ENCODE measurements at places on chromosomes 13 and 19. TPM values are rescaled to one million over a fixed set of nuclear protein-coding genes. Genes with fewer than 3 reads are reported as not detected.

- DNase-seq = no peak
Measured at GRCh38 chr13:71587817-71588216, 279.2 kb downstream of the DACH1 start.

- no peak for DNase-seq
Measured at GRCh38 chr13:32497589-32497988, 41.0 kb downstream of the N4BP2L2 start.

- no peak for DNase-seq
Measured at GRCh38 chr19:18119013-18119716, 21.6 kb downstream of the MAST3 start.

GRCh38 chr13:109989686-109990085 is 203.3 kb upstream of the IRS2 start:
- DNase-seq = no peak

- no peak for DNase-seq
Measured at GRCh38 chr19:19027228-19027627, 6.1 kb downstream of the SUGP2 start.

DNA sequence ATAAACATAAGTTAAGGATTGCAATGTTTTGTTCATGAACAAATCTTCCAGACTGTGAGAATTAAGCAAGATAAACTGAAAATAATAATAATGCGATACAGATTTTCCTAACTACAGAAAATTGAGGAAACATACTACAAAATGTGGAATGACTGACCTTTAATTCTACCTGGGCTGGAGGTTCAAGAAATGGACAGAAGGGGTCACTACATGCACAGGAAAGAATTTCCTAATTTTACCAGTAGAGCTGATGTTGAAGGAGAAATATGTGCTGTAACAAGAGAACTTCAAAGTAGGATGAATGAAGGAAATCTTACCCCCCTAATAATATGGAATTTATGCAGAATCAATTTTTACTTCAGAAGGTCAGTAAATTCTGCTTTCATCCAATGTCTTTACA is 62.3 kb downstream of the ZNF627 start:
- DNase-seq = no peak

GRCh38 chr19:4981681-4981958 is 12.7 kb downstream of the KDM4B start:
- DNase-seq = no peak

DNA sequence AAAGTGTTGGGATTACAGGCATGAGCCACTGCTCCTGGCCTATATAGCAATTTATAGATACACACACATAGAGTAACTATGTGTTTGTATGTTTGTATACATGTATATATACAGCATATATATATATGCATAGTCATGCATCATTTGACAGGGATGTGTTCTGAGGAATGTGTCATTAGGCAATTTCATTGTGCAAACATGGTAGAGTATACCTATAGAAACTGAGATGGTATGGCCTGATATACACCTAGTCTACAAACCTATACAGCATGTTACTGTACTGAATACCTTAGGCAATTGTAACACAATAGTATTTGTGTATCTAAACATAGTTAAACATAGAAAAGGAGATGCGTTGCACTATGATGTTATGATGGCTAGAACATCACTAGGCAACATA is 53.0 kb upstream of the PCCA start:
- no peak for DNase-seq

DNA sequence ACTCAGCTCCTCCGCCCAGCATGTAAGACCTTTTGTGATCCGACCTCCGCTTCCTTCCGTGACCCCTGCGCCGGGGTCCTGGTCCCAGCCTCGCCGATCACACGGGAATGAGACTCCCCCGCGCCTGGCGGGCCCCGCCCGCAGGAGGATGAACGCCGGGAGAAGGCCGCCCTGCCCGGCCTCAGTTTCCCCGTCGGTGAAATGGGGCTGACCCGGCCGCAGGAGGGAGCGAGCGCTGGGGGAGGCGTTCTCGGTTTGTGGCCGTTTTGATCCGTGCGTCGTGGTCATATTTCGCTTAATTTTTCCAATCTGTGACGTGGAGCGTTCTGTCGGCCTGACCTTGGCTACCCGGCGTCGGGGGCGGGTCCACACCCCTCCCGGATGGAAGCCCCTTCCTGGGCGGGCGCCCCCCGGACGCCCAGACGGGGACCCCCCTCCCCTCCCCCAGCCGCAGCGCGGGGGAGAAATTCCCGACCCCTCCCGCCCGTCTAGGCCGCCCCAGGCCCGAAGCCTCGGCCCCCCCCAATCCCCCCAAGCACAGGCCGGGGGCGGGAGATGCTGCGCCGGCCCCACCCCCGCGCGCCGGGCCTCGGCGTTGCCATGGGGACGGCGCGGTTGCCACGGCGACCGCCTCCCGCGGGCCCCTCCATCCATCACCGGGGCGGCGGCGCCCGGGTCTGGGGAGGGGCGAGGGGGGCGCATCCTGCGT is 11.1 kb downstream of the PALM start:
- DNase-seq = no peak

DNA sequence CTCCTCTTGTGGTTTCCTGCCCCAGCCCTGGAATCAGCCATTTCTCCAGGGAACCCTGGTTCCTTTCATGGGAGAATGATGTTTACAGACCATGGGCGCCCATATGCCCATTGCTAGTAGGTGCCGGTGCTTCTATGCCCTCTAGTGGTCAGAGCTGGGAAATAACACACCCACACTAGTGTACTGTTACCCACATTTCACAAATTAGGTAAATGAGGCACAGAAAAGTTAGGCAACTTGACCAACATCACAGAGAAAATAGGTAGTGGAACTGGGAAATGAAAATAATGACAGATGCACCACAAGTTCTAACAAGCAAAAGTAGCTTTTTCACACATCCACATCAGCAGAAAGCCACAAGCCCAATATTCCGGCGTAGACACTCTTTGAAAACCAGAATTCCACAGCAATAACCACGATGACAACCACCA is 1.3 kb upstream of the CEACAM3 start:
- no peak for DNase-seq

- no peak for DNase-seq
Measured at GRCh38 chr13:39100996-39101738, 62.9 kb downstream of the NHLRC3 start.

- DNase-seq = no peak
Measured at GRCh38 chr13:76762721-76763120, 123.5 kb downstream of the KCTD12 start.

DNA sequence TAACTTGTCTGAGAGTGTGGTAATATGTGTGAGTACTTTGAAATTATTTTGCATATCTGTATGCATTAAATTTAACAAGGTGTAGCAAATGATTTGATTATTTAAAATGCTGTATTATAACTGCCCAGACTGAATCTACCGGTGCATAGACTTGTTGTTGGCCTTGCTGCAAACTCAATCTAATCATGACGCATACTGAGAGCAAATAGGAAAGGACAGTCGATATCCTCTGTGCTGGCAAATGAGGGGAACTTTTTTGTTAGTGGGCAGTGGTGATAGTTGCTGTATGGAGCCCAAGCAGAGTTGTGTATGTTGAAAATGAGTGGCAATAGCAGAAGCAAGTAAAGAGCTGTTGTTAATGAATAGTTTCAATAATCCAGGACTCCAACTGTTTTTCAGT is 127.4 kb downstream of the LMO7 start:
- DNase-seq = no peak

DNA sequence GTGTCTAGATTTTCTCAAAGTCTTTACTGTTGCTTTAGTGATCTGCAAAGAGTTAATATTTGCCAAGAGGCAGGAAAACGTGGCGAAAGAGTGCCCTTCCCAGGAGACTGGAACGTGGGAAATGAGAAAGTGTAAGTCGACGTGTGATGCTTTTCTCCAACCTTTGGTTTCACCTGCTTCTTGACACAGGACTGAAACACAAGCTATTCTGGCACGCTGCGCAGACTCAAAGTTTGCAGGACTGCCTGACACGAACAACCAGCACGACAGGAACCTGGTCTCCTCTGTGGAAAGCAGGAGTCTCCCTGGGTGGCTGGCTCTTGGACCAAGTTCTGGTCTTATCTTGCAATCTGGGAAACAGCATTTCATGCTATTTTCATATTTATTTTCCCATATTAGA is 28.6 kb downstream of the RFXAP start:
- no peak for DNase-seq

- DNase-seq = no peak
Measured at GRCh38 chr19:29918891-29919290, 23.1 kb upstream of the URI1 start.

- no peak for DNase-seq
Measured at GRCh38 chr13:62139597-62139996, 723.9 kb upstream of the PCDH20 start.

- DNase-seq = no peak
Measured at GRCh38 chr19:28881616-28882015, 331.3 kb downstream of the UQCRFS1 start.

- DNase-seq = no peak
Measured at GRCh38 chr19:2353159-2353886, 6.7 kb upstream of the TMPRSS9 start.

- DNase-seq = no peak
Measured at GRCh38 chr19:23996549-23996948, 81.9 kb downstream of the ZNF726 start.

DNA sequence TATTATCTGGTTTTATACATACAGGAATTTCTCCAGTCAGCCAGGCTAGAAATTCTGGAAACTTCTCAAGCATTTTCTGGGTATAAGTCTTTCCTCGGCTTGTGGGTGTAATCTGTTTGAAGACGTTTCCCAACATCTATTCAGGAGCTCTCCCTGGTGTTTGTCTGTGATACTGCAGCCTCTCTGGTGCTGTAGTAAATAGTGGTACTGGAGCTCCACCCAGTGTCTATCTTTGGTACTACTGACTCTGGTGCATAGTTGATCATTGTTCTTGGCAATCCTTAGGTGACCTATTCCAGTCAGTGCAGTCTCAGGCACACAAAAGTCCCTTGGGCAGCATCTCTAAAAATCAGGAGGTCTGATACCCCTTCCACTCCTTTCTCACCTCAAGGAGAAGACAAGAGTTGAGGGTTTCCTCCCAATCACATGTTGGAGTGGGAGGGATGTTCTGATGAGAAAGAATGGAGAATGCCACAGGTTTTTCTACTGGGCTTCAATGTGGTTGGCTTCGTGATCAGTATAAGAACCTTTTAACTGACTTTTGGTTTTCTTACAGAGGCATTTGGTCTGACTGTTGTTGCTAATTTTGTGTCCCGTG is 115.5 kb downstream of the CYSLTR2 start:
- peak; percentile 73 for DNase-seq

- DNase-seq = no peak
Measured at GRCh38 chr13:81473366-81473899, 1132.5 kb upstream of the SPRY2 start.

- DNase-seq = no peak
Measured at GRCh38 chr19:51272183-51272810, 21.4 kb downstream of the SIGLECL1 start.

GRCh38 chr19:13637664-13638063 is 126.7 kb upstream of the MRI1 start:
- DNase-seq = no peak

DNA sequence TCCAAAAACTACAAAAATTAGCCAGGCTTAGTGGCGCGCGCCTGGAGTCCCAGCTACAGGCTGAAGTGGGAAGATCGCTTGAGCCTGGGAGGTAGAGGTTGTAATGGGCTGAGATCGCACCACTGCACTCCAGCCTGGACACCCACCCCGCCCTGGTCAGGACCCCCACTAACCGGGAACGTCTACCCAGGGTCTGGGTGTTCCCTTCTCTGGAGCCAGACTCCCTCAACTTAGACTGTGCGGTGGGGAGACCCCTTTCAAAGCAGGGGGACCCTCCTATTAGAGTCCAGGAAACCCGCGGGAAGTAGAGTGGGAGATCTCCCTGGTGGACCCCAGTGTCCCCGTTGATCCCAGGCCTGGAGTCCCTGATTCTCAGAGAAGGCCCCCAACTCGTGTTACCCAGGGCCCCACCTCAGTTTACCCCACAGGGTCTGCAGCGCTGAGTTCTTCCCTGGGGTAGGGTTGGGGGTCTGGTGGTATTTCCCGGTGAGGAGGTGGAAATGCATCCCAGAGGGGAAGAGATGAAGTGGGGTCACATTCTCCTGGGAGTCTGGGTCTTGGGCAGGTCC is 6.1 kb upstream of the ARRDC2 start:
- DNase-seq = no peak

DNA sequence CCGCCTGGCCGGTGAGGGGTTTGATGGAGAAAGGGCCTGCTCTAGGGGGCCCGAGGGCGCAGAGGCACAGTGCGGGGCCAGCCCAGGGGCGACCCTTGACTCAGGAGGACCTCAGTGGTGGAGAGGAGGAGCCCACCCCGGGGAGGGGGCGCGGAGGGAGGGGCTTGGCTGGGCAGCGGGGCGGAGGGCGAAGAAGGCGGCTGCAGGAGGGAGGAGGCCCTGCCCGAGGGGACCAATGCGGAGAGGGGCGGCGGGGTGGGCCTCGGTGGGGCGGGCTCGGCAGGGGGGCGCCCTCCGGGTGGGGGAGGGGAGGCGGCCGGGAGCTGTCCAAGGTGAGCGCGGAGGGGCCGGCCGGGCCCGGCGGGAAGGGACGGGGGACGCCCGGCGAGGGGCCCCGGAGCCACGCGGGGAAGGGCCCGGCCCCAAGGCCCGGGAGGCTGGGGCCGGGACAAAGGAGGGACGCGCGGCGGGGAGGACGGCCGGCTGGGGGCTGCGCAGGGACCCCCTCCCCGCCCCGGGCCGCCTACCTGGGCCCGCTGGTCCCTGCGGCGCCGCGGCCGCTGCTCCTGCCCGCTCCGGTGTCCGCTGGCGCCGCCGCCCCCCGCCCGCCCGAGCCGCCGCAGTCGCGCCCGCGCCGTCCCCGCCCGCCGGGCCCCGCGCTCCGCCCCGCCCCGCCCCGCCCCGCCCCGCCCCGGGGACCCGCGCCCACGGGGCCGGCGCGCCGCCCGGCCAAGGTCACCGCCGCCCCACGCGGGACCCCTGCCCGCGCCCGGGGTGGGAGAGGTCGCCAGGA is at the start of gene DIRAS1:
Gene DIRAS1, minus strand, starts transcription at position 596 of the 793 bp plus-strand sequence. CDS start 3,566 bp downstream, outside the sequence.
- no peak for DNase-seq

The CYP4F8 gene
- not detected for polyA plus RNA-seq

The ZNF610 gene
- 13.7 TPM for polyA plus RNA-seq

The GJB6 gene
- polyA plus RNA-seq = 1.9 TPM

The CEACAM16 gene
- polyA plus RNA-seq = not detected

The CEACAM7 gene
- not detected for polyA plus RNA-seq

The JSRP1 gene
- 0.47 TPM for polyA plus RNA-seq

The NCR1 gene
- polyA plus RNA-seq = 0.19 TPM

The ZNF534 gene
- 0.62 TPM for polyA plus RNA-seq
